ENCODE measurements at places on chromosomes 5 and 9.

DNA sequence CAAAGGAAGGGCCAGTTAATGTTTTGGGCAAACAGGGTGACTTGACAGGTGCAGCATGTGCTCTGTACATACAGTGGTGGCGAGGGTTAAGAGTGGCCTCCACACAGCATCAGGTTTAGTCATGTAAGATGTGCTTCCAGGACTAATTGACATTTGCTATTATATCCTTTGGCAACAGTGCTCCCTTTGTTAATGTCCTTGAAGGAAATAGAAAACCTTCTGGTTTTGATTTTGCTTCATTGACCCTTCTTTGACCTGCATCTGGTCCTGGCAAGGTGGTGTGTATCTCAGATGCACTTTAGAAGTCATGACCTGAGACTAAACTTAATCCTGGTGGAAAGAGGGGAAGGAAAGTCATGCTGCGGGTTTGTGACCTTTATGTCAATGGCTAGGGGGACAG, 440.0 kb downstream of the ENC1 start:
- no peak for DNase-seq

GRCh38 chr5:35822511-35822910, 34.2 kb upstream of the IL7R start:
- DNase-seq = no peak

DNA sequence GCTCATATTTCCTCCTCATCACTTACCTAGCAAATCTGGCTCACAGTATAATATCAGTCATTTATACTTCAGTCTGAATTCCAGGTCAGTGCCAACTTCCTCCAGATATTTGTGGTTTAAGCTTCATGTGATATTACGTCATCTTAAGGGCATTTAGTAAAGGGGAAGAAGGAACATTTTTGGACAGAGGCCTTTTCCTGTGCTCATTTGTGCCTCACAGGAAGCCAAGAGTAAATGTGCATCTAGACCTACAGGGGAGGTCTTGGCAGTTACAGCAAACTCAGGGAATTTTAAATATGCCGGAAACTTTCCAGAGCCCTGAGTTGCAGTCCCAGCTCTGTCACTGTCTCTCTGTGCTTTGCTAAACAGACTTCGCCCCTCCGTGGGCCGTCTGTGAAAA, 12.3 kb upstream of the KCNIP1 start:
- no peak for DNase-seq

DNA sequence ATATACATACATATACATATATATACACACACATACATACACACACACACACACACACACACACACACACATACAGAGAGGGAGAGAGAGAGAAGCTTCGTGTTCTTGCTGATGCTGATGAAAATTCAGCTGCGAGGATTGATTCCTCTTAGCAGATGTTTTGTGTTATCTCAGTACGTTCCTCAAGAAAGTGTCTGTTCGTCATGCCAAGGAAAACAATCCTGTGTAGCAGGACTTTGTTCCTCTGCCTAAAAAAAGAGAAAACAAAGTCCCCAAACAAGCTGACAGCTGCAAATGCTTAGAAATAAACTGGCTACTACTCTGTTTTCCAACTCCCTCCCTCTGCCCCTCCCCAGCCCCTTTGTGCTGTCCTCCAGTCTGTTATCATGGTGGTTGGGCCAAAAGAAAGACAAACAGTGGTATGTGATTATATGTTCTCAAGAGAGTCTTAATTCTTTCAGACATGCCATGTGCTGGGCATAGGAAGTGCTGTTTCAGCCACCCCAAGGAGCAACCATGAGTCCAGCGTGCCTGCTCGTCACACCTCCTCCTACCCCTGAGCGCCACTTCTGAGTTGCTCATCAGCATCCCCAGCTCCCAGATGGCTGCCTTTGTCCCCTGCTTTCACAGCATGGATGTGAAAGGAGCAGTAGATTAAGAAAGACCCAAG, 71.5 kb upstream of the EQTN start:
- no peak for DNase-seq

GRCh38 chr9:98610711-98611110, 98.0 kb downstream of the GABBR2 start:
- no peak for DNase-seq

GRCh38 chr5:61563401-61563800, 231.3 kb downstream of the ZSWIM6 start:
- DNase-seq = no peak

All from activated naive CD4-positive, alpha-beta T cell (primary cell).